ENCODE measurements at places on chromosomes 2 and 18. TPM values are rescaled to one million over a fixed set of nuclear protein-coding genes. Genes with fewer than 3 reads are reported as not detected.

DNA sequence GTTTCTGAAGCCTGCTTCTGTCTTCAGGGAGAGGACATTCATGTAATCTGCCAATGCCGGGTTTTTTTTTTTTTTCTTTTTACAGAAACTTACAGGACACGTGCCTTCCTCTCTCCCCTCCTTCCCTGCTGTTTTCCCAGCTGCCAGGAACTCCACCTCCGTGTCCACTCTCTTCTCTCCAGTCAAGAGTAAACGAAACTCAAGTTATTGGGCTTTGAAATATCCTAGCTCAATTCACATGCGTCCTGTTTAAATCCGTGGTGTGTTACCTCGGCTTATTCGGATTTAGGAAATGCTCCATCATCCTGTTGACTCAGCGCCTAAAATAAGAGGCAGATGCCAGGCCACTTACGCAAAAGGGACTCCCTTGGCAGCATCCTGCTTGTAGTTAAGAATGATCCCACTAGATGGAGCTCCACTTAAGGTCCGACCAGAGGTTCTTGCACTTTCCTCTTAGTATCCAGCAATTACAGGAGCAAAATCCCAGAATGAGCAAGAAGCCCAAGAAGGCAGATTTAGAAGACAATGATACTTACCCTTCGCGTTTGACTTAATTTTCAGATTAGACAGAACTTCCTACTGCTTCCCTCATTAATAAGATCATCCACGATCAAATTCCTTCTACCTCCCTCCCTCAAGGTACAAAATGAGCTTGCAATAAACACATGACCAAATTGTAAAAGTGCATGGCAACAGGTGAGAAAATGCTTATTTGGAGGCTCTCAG, 97.2 kb upstream of the ZCCHC2 start:
- DNase-seq, result peak; percentile 89

- no peak for DNase-seq
Measured at GRCh38 chr2:26620031-26620605, 21.0 kb downstream of the CIB4 start.

DNA sequence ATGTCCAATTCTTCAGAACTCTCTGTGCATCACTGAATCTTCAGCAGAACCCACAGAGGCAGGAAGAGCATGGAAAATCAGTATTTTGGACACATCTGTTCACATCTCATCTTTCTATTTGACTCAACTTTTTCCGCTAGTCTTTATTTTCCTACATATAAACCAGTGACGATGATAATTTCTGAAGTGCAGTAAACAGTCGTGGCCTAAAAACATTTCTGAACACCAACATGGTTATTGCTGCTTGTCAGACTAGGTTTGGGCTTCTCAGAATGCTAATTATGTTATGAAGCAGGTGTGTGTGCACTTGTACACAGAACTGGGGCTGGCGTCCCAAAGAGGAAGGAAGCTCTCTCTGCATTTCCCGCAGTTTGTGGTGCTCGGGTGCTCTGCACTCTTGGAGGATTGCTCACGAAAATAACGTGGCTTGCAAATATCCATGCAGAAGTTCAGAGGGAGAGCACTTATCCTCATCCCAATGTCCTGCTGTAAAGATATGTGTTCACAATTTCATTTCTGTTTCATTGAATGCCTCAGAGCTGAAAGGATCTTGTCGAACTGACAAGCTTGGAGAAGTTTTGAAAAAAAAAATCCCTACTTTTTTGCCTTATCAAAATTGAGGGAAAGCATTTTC, 50.8 kb downstream of the EDAR start:
- DNase-seq, result no peak

- DNase-seq, result no peak
Measured at GRCh38 chr18:10121786-10122515, 208.1 kb downstream of the VAPA start.

DNA sequence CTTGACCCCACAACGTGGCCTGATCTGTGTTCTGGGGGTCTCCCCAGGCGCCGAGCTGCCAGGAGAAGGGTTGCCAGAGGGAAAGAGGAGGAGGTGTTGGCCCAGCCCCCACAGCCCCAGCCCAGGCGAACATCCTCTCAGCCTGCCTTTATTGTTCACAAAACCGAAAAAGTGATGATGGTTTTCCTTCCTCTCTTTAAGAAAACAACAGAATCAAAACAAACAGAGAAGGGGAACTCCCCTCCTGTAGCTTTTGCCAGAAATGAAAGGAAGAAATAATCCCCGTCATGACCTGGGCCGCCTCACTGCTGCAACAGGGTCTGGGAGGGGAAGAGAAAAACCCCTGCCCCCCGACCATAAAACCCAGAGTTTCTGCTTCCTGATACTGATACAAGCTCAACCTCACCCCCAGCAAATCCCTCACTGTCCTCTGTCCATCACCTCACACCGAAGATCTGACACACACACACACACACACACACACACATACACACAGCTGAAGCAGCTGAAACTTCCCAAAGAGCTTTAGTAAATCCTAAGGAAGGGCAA, 52.0 kb downstream of the ZFP36L2 start:
- peak; percentile 95 for DNase-seq

DNA sequence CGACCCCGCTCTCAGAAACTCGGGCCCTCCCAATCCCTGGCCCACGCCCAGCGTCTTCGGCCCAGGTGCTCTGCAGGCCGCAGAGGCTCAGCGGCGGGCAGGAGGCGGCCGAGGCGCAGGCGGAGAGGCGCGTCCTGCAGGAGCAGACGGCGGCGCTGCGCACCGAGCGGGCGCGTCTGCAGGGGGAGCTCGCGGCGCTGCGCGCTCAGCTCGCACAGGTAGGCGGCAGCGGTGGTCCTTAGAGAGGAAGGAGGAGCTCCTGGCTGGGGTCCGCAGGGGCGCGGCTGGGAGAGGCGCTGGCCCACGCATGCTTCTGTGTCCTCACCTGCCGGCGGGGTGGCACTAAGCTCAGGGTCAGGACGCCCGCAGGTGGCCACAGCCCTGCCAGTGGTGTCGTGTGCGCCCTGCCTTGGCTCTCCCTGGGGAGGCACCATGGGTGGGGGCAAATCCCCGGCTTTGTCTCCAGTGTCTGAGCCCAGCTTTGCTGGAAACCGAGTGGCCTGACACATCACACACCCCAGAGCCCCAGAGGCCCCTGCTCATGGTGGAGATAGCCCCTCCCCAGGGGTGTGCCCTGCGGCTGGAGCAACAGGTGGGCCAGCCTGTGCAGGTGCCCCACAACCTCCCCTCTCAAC, 14.9 kb upstream of the SNED1 start:
- DNase-seq, result peak; percentile 25

GRCh38 chr18:26190506-26190905, 35.7 kb upstream of the TAF4B start:
- no peak for DNase-seq

DNA sequence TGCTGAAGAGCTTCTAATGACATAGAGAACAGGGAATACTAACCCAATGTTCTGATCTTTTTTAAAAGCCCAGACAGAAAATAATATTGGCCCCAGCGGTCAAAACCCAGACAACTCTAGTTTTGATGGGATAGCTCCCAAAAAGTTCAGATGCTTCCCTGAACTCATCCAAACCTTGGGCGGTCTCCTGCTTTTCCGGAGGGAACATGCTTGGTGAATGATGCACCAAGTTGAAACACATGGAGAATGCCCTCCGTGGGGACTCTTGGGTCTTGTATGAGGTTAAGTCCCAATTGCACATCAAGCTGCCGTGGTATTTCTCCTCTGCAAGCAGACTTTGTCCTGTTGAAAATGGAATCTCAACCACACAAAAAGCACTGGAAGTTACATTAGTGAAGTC, 120.7 kb upstream of the CTAGE1 start:
- DNase-seq, result no peak

DNA sequence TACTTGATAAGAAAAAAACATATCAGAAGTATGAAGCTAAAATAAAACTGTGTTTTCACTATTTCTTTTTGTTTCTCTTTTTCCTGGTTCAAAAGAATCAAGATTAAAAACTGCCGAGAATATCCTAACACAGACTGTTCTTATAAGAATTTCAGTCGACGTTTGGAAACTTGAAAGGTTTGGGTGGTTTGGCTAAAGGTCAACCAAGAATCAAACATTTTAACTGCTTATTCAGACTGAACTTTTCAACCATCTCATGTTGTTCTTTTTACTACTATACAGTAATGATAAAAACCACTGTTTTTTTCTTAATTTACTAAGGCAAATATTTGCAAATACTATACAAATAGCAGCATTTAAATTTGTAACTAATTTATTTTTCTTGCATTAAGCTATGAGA, 308.5 kb upstream of the TFPI start:
- no peak for DNase-seq

NTSR2 gene
- total RNA-seq, result not detected

OR6B2 gene
- total RNA-seq, result not detected

SLC14A1 gene
- total RNA-seq, result not detected

Data from dermis microvascular lymphatic vessel endothelial cell (primary cell).